Endothelial cell of umbilical vein (primary cell): ENCODE measurements at places on chromosomes 5 and 9. TPM values are rescaled to one million over a fixed set of nuclear protein-coding genes. Genes with fewer than 3 reads are reported as not detected.

- no peak for DNase-seq
Measured at GRCh38 chr5:5135957-5136676, 4.0 kb upstream of the ADAMTS16 start.

DNA sequence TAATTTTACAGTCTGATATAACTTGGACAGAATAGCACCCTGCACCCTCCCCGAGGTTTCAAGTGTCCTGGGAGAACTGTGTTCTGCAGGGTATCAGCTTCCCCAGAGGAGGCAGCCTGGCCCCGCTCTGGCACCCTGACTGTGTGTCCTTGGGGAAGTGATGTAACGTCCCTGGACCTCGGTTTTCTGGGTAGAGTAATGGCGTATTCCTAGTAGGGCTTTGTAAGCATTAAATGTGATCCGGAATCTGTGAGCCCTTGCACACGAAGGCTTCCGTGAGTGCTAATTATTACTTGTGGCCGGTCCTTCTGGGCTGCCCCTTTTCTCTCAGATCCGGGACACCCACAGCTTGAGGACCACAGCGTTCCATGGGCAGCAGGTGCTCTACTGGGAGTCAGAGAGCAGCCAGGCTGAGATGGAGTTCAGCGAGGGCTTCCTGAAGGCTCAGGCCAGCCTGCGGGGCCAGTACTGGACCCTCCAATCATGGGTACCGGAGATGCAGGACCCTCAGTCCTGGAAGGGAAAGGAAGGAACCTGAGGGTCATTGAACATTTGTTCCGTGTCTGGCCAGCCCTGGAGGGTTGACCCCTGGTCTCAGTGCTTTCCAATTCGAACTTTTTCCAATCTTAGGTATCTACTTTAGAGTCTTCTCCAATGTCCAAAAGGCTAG lies 1.0 kb upstream of the CACFD1 start:
- DNase-seq, result no peak

- no peak for DNase-seq
Measured at GRCh38 chr9:105864248-105864898, 170.0 kb downstream of the TMEM38B start.

DNA sequence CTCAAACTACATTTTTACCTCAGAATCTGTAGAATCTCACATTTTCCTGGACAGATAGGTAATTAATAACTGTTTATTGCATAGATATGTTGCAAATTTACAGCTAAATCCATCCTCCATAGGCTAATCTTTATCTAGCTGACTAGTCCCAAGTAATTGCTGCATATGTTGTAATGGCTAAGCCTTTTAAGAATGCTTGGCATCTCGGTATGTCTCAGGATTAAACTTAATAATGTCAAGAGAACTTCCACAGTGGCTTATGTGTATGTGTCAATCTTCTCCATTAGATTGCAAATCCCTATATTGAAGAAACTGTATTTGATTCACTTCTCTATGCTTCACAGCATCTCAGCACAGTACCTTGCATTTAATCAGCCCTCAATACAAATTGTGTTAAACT lies 131.9 kb downstream of the PRDM9 start:
- DNase-seq, result no peak

DNA sequence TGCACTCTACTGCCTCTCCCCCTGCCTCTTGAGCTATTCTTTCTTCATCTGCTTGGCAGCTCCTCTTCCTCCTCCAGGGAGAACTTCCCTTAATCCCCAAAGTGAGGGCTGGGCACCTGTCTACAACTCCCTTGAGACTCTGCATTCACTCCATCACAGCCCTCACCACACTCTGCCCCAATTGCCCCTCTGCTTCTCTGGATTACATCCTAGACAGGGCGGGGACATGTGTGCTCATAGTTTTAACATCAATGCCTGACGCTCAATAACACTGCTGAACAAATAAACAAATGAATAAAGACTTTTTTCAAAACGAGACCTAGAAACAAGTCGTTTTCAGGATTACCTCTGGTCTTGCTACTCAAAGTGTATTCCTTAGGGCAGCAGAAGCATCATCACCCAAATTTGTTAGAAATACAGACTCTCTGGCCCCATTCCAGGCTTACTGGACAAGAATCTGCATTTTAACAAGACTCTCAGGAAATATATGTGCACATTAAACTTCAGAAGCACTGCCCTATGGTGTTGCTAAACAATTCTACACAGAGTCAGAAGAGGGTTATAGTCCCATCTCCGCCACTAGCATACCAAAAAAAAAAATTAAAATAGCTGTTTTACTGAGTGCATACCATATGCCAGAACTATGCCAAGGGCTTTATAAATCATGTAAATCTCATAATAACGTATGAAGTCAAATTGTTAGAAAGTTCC lies 115.6 kb downstream of the CDK5RAP2 start:
- DNase-seq, result no peak

C8G gene
- 1.4 and 1.9 TPM in 2 replicates for total RNA-seq

GNA14 gene
- total RNA-seq, result 3.0 and 3.3 TPM in 2 replicates

SLC44A1 gene
- total RNA-seq, result 35.3 and 37.7 TPM in 2 replicates

SLC34A1 gene
- total RNA-seq, result not detected in 2 replicates
